Activated CD8-positive, alpha-beta T cell treated with anti-CD3 and anti-CD28 coated beads for 36 hours (primary cell): ENCODE measurements at places on chromosomes 5 and 9. TPM values are rescaled to one million over a fixed set of nuclear protein-coding genes. Genes with fewer than 3 reads are reported as not detected.
A peak's percentile ranks its signal among the peaks of the same experiment; 100 is the strongest.

DNA sequence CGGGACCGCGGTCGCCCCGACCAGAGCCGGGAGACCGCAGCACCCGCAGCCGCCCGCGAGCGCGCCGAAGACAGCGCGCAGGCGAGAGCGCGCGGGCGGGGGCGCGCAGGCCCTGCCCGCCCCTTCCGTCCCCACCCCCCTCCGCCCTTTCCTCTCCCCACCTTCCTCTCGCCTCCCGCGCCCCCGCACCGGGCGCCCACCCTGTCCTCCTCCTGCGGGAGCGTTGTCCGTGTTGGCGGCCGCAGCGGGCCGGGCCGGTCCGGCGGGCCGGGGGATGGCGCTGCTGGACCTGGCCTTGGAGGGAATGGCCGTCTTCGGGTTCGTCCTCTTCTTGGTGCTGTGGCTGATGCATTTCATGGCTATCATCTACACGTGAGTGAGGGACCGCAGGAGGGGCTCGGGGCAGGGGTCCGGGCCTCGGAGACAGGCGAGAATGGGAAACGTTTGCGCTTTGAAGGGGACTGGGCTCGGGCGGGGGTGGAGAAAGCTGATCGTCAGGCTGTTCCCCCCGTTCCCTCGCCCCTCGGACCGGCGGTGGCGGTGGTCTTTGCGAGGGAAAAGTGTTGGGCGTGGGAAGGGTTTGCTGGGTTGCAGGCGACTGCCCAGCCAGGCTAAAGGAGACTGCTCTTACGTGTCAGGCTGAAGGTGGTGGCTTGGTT is 457 bp downstream of the UGCG start:
- peaks cover 5% of the 10 kb centered on the region for H3K36me3 ChIP-seq

- H3K4me1 ChIP-seq = peaks cover 66% of the 10 kb centered on the region
- H3K36me3 ChIP-seq = peaks cover 27% of the 10 kb centered on the region
- H3K27ac ChIP-seq = peak overlapping the region; percentile 44
- no peak overlapping the region for H3K4me3 ChIP-seq
- DNase-seq = no peak
- H3K27me3 ChIP-seq = no peaks in the 10 kb centered on the region
These were observed 15.9 kb downstream of the ATP6V0E1 start for GRCh38 chr5:172999372-172999973.

- no peak overlapping the region for H3K27ac ChIP-seq
- no peak for DNase-seq
- H3K36me3 ChIP-seq = peaks cover 13% of the 10 kb centered on the region
- H3K27me3 ChIP-seq = no peaks in the 10 kb centered on the region
- H3K4me1 ChIP-seq = peaks cover 46% of the 10 kb centered on the region
These were observed 5.1 kb upstream of the ANXA2R start for GRCh38 chr5:43045236-43045635.

- H3K4me1 ChIP-seq = no peaks in the 10 kb centered on the region
- H3K4me3 ChIP-seq = no peak overlapping the region
- no peak overlapping the region for H3K27ac ChIP-seq
- H3K27me3 ChIP-seq = no peaks in the 10 kb centered on the region
- no peak for DNase-seq
These were observed 162.8 kb downstream of the PJA2 start for GRCh38 chr5:109246841-109247592.

- no peaks in the 10 kb centered on the region for H3K27me3 ChIP-seq
- H3K4me3 ChIP-seq = no peak overlapping the region
- DNase-seq = no peak
- H3K4me1 ChIP-seq = peaks cover 7% of the 10 kb centered on the region
- peaks cover 8% of the 10 kb centered on the region for H3K36me3 ChIP-seq
These were observed 6.3 kb downstream of the DOLK start for GRCh38 chr9:128940946-128941755.

DNA sequence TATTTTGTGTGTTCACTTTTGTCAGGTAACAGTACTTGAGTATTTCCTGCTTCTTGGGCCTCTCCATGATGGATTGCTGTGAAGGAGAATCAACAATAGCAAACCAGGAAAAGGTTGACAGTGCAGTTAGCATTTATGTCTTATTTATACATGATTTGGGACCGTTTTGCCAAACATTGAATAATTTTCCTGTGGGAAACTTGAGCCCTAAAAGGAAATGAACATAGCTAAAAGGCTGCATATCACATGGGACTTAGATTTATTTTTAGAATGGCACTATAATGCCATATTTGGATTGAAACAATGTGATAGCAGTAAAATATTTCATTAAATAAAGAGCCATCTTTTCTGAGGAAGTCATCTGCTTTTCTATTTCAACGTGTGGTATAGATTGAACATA is 15.3 kb downstream of the GPR21 start:
- DNase-seq = no peak
- no peak overlapping the region for H3K4me3 ChIP-seq
- H3K27ac ChIP-seq = no peak overlapping the region

MELK gene
- total RNA-seq = 44.3 TPM

ADAMTSL2 gene
- 0.25 TPM for total RNA-seq

GPR150 gene
- total RNA-seq = 0.76 TPM
